ENCODE measurements at places on chromosomes 13 and 19.

DNA sequence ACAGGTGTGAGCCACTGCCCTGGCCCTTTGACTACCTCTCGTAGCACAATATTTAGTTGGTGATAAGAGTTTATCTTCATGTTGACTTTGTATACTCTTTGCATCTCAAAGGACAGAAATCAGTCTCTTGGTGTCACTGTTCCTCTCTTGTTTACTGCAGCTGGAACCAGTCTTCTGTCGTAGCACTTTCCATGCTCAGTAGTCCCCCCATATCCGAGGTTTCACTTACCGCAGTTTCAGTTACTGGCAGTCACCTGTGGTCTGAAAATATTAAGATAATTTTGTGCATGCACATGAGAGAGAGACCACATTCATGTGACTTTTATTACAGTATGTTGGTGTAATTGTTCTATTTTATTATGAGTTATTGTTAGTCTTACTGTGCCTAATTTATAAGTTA is 49.1 kb downstream of the WASF3 start:
- no peak for DNase-seq

- no peak for DNase-seq
Measured at GRCh38 chr13:109647053-109647452, 139.3 kb downstream of the IRS2 start.

GRCh38 chr19:23283925-23284324 is 33.7 kb upstream of the ZNF724 start:
- no peak for DNase-seq

DNA sequence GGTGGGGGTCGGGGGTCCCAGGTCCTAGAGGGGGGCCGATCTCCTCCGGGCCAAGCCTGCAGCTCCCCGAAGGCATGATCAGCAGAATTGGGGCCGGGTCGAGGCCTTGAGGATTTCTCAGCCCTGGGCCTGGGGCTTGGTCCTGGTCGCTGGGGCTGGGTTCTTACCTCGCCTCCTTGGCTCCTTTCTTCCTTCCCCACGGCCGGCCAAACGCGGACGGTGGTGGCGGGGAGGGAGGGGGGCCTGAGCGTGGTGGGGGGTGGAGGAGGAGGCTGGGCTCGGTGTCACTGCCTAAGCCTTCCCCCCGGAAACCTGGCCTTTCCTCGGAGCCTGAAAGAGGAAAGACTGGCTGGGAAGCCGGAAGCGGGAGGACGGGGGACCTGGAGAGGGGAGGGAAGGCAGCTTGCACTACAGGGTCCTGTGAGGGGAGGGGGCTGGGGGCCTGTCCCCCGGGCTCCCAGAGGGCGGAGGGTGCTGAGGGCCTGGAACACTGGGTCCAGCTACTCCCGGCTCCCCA is at the start of gene ZNF579:
Gene ZNF579, minus strand, starts transcription at position 221 of the 517 bp plus-strand sequence. CDS start 1,209 bp downstream, outside the sequence.
- DNase-seq: peak; percentile 70

DNA sequence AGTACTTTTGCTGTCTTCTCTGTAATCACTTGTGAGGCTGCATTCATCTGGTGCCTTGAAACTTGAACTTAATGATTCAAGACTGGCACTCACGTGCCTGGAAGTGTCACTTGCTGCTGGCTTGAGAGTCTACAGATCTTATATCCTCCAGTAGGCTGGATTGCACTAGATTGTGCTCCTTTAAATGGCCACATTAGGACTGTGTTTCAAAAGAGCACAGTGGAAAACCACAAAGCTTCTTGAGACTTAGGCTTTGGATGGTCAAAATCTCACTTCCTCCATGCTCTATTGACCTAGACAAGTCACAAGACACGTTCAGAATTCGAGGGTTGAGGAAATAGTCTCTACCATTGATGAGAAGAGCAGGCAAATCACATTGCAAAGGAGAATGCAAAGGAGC is 1278.8 kb upstream of the MIR17HG start:
- no peak for DNase-seq

DNA sequence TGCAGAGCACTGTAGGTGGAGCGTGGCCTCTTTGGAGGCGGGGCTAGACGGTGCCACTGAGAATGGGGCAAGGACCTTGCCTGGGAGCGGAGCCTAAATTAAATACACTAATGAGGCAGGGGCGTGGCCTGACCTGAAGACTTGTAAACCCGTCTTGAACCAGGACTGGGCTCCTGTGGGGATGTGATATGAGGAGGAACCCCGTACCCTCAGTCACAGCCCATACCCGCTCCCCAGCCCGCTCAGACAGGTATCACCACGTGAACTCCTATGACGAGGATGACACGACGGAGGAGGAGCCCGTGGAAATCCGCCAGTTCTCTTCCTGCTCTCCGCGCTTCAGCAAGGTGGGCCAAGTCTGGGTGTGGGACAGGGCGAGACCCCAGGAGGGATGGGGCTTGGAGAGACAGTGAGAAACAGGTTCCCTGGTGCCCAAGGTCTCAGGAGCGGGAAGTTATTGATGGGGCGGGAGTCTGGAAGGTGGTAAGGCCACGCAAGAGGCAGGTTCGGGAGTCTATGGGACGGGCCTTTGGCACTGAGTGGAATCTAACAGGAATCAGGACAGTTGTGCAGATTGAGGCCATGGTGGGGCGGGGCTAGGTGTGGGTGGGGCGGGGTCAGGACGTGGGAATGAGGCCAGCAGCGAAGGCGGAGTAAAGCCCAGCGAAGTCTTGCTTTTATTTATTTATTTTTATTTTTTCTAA is 14.7 kb downstream of the DNASE2 start:
- no peak for DNase-seq

GRCh38 chr19:18849838-18850400 is 18.2 kb downstream of the UPF1 start:
- DNase-seq: no peak

GRCh38 chr13:33322543-33322809 is 36.9 kb upstream of the STARD13 start:
- DNase-seq: no peak

- DNase-seq: no peak
Measured at GRCh38 chr13:80740071-80740470, 399.1 kb upstream of the SPRY2 start.

DNA sequence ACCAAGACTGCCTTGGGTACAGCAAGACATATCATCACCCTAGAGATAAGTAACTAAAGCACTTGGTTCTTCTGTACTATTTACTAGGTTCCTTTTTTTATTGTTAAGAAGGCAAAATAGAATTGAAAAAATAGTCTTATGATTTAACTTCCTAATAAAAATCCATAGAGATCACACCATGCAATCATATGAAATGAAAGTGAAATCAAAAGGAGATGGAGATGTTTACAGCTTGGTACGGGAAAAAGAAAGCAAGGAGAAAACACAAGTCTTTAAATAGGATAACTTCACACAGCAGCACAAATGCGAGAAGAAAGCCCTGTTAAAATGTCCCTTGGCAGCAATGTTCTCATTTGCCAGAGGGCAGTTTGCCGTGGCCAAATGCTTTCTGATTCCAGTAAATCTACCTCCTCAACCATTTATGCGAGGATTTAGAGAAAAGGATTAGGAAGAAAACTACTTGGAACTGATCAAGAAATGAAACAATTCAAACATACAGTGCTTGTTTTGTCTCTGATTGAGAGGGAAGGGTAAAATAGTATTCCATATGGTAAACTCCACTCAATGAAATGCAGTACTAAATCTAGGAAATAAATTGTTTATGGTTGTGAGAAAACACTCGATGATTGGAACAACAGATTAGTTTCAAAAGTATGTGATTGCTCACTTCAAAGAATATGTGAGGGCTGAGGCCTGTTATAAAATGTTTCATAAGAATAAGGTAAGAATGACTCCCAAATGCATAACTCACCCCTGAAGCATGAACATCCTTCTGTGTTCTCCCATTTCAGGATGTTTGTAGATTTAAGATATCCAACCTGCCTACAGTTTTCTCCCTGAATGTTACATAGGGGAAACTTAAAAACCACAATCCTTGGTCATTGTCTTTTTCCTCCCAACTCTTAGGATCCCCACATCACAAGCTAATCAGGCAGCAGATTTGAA is 487.8 kb downstream of the DACH1 start:
- no peak for DNase-seq
